ENCODE measurements at places on chromosomes 12 and 14.

- no peak for DNase-seq
Measured at GRCh38 chr14:24461336-24461735, 18.8 kb upstream of the SDR39U1 start.

DNA sequence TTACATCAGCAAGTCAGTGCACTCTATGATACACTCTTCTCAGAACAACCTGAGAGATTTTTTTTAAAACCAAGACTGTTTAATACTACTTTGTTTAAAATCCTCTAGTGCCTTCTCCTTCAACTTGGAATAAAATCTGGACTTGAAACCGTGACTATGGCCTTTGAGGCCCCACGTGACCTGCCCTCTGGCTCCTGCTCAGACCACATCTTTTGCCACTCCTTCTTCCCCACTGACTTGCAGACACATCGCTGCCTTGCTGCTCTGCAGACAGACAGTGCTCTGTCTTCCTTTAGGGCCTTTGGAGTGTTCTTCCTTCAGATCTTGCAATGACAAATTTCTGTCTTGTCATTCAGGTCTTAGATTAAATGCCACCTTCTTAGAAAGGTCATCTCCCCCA is 48.5 kb downstream of the TTC8 start:
- DNase-seq = no peak

DNA sequence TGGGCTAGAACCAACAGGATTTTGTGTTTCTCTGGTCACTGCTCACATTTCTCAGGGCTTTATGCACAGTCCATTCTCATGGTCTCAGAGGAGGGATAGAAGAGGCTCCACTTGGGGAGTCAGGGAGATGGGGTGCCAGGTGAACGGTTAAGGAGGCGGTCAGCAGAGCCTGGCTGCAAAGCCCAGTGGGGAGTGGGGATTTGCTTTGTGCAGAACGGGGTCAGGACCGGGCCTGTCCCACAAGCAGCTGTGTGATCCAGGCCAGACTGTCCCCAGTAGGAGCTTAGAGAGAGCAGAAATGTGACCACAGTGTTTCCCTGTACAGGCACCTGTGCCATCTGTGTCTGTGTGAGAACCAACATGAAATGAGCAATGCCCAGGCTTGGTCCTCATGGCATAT is 4.1 kb downstream of the CMTM5 start:
- DNase-seq = no peak

DNA sequence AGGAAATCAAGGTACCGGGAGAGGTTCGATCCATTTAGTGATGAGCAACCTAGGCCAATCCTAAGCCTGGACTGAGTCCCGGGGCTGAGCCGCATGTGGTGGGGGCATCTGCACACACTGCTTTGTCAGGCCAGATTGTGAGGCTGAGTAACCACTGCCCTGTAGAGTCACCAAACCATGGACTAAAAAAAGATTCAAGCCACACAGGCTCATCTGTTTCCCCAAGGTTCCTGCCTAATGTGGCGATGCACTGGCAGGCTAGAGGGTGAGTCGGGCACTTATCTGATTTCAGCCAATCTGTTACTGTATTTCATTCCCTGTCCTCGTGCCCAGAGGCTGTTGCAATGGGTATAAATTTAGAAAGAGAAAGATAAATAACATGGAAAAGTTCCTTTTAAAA is 140.8 kb downstream of the TTC7B start:
- no peak for DNase-seq

DNA sequence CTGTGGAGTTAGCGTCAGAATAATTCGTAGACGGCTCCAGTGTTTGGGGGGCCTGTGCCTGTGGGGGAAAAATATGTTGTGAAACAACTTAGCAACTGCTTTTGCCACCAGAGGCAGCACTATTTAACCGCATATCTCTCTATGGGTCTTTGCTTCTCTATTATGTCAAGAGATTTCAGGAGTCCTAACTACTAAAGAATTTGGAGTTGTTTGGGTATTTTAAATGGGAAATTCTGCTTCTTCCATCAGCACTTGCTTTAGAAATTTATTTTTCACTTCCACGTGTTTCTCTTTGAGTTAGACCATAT is 594 bp upstream of the CLEC14A start:
- no peak for DNase-seq

DNA sequence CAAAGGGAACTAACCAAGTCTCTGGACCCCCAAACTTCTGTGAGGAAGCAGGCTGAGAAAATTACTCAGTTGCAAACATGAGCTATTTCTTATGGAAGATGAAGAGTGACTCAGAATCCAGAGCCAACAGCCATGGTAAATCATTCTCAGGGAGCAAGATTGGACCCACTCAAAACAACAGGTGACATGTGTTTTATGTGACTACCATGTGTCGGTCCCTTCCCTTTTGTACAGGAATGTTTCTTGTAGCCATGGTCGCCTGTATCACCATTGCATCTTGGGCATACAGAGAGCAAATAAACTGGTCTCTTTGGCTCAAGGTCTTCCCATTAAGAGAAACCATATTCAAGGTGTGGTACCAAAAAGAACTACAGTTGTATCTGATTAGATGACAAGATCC is 75.4 kb upstream of the COCH start:
- no peak for DNase-seq

GRCh38 chr14:97724265-97724731 is 927.1 kb downstream of the VRK1 start:
- no peak for DNase-seq

GRCh38 chr14:59358102-59358501 is 107.1 kb downstream of the GPR135 start:
- no peak for DNase-seq

DNA sequence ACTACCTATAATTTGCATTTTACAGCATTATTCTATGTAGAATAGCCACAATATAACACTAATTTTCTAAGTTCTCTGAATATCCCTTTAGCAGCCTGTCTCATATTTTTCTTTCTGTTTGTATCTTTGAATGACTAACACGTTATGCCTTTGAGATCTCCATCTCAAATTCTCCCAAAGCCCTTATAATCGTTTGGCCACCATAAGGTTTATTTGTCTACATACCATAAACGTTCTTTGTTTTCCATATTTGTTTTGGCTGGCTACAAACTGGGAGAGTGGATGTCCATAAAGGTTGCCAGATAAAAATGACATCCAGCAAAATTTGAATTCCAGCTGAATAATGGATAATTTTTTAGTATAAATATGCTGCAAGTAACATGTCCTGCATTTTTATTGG is 203.7 kb downstream of the STXBP6 start:
- no peak for DNase-seq

GRCh38 chr14:90758028-90758889 is 58.0 kb downstream of the TTC7B start:
- peak; percentile 79 for DNase-seq

DNA sequence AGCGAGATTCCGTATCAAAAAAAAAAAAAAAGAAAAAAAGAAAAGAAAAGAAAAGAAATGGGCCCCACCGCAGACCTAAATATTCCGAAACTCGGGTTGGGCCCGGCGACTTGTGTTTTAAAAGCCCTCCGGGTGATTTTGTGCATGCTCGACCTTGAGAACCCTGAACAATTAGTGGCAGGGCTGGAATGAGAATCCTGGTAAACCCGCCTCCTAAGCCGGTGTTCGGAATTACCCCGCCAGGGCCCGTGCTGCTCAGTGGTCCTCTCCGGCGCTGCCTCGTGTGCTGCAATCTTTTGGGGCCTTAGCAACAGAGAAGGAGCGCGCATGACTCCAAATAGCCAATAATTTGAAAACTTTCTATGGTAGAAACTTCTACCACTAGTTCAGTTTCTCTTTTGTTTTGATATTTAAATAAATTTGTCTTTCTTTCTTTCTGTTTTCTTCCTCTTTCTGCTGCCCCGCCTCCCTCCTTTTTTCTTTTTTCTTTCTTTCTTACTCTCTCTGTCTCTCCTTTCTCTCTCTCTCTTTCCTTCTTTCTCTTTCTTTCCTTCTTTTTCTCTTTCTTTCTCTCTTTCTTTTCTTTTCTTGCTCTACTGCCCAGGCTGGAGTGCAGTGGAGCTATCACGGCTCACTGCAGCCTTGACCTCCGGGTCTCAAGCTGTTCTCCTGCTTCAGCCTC is 1.5 kb upstream of the GALNT6 start:
- no peak for DNase-seq

DNA sequence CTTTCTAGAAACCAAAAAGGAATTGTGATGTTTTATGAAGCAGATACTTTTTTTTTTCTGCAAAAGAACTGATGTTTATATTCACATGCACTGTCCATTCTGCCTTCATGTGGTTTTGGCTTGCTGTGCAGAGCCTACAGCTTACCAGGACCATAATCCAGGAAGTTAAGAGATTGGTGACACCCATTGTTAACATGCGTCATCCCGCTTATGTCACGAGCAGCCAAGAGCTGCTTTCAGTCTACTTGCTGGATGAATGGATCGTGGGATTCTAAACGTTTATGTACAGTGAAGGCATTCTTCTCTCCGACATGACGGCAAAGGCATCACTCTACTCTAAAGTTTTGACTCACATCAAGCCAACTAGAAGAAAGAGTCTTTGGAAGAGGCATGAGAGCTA is 76.6 kb downstream of the PAX9 start:
- DNase-seq = no peak

- no peak for DNase-seq
Measured at GRCh38 chr14:23115039-23115731, 3.9 kb downstream of the CEBPE start.

GRCh38 chr14:20417250-20418186 is 4.2 kb upstream of the TEP1 start:
- no peak for DNase-seq

GRCh38 chr12:7989827-7990491 is 42.6 kb upstream of the FOXJ2 start:
- peak; percentile 41 for DNase-seq

DNA sequence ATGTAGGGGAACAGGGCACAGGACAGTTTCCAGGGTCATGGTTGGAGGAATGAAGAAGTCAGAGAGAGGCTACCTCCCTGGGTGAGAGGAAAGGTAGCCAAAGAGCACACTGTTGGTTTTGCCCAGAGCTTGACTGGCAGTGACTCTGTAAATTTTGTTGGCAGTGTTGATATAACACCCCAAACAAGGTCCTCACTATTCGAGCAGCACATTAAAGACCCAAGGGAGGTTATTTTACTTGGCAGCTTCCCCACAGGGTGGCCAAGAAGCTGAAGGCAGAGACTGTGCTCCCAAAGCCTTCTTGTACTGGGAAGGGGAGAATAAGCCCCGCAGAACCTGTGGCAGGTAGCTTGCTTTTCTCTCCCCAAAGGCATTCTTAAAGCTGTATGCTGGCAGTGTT is 40.6 kb downstream of the WSCD2 start:
- DNase-seq = no peak

DNA sequence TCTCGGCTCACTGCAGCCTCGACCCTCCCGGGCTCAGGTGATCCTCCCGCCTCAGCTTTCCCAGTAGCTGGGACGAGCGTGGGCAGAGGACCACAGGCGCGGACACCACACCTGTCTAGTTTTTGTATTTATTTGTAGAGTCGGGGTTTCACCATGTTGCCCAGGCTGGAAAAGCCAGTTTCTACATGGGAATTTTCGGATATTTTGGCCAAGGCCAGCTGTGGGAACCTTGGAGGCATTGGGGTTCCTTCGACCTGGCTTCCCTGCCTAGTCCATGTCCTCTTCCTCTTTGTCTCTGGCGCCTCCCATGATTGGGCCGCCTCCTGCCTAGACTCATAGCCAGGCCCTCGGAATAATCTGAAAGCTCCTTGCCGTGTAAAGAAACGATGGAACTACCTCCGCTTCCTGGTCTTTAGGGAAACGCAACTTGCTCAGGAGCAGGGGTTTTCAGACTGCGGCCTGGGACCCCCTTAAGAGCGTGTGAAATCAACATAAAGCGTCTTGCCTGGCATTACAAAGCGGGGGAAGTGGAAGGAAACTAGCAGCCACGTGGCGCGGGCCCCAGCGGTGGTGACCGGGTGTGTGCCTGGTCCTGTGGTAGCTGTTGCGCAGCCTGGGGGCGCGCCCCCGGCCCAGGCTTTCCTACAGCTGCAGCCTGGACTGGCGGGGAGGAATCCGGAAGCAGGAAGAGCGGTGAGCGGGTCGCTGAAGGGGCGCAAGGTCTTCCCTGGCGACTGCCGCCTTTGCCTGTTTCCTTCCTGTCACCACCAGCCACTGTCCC is 1.4 kb upstream of the HSP90AA1 start:
- peak; percentile 32 for DNase-seq

GRCh38 chr12:95460105-95460504 is 13.8 kb upstream of the METAP2 start:
- no peak for DNase-seq

- DNase-seq = no peak
Measured at GRCh38 chr14:101624536-101624935, 63.2 kb downstream of the DIO3 start.

DNA sequence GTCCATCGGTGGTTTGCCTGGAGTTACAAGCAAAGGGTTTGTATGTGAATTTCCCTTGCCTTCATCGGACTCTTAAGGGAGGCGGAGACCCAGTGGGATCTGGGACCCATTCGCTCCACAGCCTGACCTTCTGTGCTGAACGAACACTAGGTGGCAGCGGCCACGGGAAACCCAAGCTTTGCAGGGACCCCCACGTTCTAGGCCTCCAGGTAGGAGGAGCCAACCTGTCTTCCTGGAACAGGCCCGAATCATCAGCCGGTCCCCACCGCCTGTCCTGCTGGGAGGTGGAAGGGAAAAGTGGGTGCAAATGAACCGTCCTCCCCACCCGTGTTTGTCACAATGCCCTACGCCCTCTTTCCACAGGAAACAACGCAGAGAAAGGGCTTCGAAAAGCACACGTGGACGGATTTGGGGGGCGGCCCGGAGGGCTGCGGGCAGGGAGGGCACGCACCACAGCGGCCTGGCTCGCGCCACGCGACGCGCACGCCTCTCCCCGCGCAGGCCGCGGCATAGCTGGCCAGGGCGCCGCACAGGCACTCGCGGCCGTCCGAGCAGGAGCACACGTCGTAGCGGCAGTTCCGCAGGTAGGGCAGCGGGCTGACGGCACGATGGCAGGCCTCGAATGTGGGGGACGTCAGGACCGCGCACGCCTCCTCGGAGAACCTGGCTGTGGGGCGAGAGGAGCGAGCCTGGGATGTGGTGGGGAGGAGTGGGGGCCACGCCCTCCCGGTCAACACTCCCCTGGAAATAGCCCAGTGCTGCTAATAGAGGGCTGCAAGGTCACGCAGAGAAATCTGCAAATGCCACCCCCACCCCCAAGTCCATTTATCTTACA is 67.8 kb downstream of the VWF start:
- no peak for DNase-seq

DNA sequence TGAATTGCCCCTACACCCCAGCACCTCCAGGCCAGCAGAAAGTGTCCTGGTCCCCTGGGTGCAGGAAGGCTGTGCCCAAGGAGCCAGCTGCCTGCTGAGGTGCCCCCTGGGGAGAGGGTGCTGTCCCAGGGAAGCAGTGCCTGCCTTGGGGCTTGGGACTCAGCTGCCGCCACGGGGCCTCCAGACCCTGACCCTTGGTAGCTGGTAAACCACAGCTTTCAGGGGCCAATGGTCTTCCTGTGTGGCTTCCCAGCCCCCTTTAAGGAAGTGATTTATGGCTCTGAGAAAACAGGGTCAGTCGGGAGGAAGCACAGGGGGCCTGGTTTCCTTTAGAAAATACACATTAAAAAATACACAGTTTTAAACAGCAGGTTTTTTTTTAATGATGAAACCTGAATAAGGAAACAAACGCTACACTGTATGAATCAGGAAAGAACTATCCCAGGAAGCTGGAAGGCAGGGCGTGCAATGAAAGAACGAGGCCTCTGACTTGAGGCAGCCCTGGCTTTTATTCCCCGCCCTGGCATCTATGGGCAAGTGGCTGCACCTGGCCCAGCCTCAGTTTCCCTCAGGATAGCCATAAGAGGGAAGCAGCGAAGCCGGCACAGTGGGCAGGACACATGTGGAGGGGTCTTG is 40.6 kb upstream of the EML1 start:
- DNase-seq = no peak

GRCh38 chr14:21084998-21085853 is 13.2 kb downstream of the ZNF219 start:
- no peak for DNase-seq
